ENCODE measurements at places on chromosomes 11 and 22.

DNA sequence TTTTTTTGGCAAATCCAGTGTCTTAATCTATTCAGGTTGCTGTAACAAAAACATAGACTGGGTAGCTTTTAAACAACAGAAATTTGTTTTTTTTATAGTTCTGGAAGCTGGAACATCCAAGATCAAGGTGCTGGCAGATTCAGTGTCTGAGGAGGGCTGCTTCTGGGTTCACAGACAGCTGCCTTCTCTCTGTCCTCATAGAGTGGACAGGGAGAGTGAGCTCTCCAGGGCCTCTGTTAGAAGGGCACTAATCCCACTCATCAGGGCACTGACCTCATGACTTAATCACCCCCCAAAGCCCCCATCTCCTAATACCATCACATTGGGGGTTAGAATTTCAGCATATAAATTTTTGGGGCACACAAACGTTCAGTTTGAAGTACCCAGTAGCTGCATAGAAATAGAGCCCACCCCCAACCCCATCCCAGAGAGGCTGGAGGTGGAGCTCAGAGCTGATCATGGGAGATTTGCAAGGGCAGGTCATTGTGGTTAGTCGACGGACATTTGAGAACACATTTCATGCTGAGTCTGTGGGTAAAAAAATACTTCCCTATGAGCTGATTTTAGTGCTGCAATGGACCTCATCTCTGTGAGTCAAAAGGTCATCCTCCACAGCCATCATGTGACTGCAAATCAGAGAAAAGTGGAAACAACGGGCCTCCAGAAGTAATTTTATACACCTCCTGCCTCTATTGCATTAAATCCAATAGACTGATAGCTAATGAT, 203.1 kb upstream of the CADM1 start:
- DNase-seq, result no peak

GRCh38 chr22:19652316-19652715, 62.0 kb upstream of the SEPTIN5 start:
- no peak for DNase-seq

- DNase-seq, result peak; percentile 1
These were observed 87.8 kb upstream of the VPREB1 start for GRCh38 chr22:22156716-22157347.

DNA sequence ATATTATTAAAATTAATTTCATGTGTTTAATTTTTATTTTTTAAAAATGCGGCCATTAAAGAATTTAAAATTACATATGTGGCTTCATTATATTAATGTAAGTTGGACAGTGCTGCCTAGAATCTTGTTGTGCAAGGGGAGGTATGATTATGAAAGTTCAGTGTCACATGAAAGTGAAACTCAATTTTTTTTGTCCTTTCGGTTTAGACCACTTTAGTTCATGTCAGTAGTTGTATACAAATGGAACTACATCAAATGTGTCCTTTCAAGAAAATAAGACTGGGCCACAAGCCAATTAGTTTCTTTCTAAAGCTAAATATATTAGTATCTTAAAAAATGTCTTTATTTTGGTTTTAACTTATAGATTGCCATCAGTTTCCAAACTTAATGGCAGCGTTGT, 35.7 kb downstream of the TBCEL start:
- no peak for DNase-seq
